Neuronal stem cell (in vitro differentiated cells): ENCODE measurements at places on chromosomes 11 and 22.
A peak's percentile ranks its signal among the peaks of the same experiment; 100 is the strongest.

DNA sequence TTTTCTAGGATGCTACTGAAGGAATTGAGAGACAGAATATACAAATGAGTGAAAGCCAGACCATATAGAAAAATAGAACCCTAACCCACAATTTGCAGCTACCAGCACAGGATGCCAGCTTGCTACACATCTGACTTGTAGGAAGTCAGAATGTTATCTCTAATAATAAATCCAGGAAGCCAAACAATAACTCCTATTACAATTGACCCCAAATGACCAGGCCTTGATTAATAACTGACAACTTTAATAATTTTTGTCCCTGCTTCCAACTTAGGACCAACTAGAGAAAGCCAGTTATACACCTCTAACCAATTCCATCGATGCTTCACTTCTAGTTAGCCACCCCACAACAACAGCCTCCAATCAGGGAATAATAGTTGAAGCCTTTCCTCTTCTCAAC lies 193.4 kb downstream of the CASP12 start:
- no peaks in the 10 kb centered on the region for H3K27me3 ChIP-seq
- no peak overlapping the region for H3K27ac ChIP-seq
- no peak for DNase-seq
- peaks cover 7% of the 10 kb centered on the region for H3K4me1 ChIP-seq
- no peaks in the 10 kb centered on the region for H3K36me3 ChIP-seq
- no peak overlapping the region for H3K4me3 ChIP-seq

GRCh38 chr11:65275906-65276305 lies 14.1 kb downstream of the POLA2 start:
- DNase-seq: no peak
- no peaks in the 10 kb centered on the region for H3K4me1 ChIP-seq
- H3K4me3 ChIP-seq: no peak overlapping the region
- no peaks in the 10 kb centered on the region for H3K27me3 ChIP-seq

GRCh38 chr11:118605116-118605867 lies 2.1 kb upstream of the PHLDB1 start:
- no peak for DNase-seq
- peaks cover 13% of the 10 kb centered on the region for H3K36me3 ChIP-seq
- no peak overlapping the region for H3K4me3 ChIP-seq
- peaks cover 24% of the 10 kb centered on the region for H3K4me1 ChIP-seq

DNA sequence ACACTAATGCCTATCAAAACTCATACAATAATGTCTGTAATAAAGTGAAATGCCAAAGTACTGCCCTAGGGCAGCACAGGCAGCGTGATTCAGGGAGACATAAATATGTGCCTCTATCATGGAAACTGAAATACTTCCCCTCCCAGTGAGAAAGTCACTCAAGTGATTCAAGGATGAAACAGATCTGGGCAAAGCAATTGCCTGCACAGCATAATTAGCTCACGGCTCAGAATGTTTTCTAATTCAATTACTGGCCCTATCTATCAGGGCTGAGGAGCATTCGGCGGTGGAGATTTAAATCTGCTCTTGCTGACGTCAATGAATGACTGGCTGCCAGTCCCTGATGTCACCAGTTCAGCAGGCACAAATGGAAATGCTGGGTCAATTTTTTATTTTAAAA lies 27.7 kb upstream of the PPP2R1B start:
- H3K4me3 ChIP-seq: no peak overlapping the region
- H3K36me3 ChIP-seq: peaks cover 15% of the 10 kb centered on the region
- no peak for DNase-seq

GRCh38 chr22:24542641-24543040 lies 12.3 kb downstream of the GUCD1 start:
- no peak overlapping the region for H3K27ac ChIP-seq
- peaks cover 54% of the 10 kb centered on the region for H3K36me3 ChIP-seq
- DNase-seq: no peak
- no peaks in the 10 kb centered on the region for H3K4me1 ChIP-seq
- no peaks in the 10 kb centered on the region for H3K27me3 ChIP-seq

DNA sequence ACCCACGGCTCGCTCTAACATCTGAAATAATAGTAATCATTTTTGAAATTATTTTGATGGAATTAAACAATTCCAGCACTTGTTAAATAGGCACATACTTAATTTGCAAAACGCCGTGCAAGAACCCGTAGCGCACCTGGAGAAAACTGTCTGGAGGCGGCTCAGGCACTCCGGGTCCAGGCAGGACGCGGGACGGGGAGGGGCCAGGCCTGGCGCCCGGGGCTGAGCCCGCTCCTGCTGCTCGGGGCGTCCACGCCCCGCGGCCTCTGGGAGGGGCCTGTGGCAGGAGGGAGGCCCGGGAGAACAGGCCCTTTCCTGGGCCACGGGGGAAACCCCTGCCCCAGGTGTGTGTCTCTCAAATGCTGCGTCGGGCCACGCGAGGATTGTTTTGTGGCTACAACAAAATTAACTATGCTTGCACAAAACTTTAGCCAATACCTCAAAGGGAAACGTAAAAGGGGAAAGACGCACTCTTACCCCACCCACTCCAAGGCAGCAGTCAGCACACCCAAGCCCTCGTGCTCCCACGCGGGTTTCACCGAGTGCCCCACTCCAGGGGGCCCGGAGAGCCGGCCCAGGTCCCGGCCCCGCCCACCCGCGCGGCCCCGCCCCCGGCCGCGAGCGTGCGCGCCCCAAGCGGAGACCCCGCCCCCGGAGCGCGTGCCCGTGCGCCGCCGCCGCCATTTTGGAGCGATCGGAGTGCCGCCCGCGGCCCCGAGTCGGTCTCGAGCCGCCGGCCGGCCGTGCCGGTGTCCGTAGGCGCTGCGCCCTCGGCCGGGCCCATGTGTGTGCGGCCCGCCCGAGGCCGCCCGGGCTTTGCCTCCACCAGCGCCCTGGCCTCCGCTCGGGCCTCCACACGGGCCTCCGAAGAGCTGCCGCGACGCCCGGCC lies at the start of gene PPP6R2:
Gene PPP6R2 (plus strand): TSS at position 677 of the 890 bp plus-strand sequence. CDS start 50,582 bp downstream, outside the sequence.
- peak within 1 kb of the TSS; percentile 76 for H3K27ac ChIP-seq
- H3K27me3 ChIP-seq: no peaks in the 10 kb centered on the region
- peak; percentile 79 for DNase-seq
- peaks cover 4% of the 10 kb centered on the region for H3K36me3 ChIP-seq

GRCh38 chr22:23530106-23530505 lies 50.0 kb downstream of the IGLL1 start:
- no peak overlapping the region for H3K4me3 ChIP-seq
- DNase-seq: no peak
- H3K27ac ChIP-seq: no peak overlapping the region
- H3K36me3 ChIP-seq: no peaks in the 10 kb centered on the region

GRCh38 chr11:96235751-96236150 lies 107.2 kb downstream of the MAML2 start:
- no peaks in the 10 kb centered on the region for H3K36me3 ChIP-seq
- H3K4me3 ChIP-seq: no peak overlapping the region
- no peak overlapping the region for H3K27ac ChIP-seq
- peaks cover 15% of the 10 kb centered on the region for H3K4me1 ChIP-seq

DNA sequence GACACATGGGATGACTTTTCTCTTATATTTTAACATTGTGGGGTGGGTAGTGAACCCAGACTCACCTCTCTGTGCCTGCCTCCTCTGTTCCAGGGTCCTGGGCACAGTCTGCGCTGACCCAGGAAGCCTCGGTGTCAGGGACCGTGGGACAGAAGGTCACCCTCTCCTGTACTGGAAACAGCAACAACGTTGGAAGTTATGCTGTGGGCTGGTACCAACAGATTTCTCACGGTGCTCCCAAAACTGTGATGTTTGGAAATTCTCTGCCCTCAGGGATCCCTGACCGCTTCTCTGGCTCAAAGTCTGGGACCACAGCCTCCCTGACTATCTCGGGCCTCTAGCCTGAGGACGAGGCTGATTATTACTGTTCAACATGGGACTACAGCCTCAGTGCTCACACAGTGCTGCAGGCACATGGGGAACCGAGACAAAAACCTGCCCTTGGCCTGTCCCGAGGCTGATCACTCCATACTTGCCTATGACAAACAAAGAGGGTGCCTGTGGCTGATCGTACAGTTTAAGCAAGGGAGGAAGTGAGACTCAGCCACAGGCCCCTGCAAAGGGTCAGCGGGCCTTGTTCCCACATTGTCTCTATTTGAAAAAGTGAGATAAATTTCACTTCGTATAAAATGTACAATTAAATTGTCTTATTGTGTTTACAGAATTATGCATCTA lies 43.7 kb upstream of the TOP3B start:
- H3K4me3 ChIP-seq: no peak overlapping the region
- peaks cover 2% of the 10 kb centered on the region for H3K4me1 ChIP-seq
- no peaks in the 10 kb centered on the region for H3K36me3 ChIP-seq
- DNase-seq: no peak
- peaks cover 9% of the 10 kb centered on the region for H3K27me3 ChIP-seq
- H3K27ac ChIP-seq: no peak overlapping the region

DNA sequence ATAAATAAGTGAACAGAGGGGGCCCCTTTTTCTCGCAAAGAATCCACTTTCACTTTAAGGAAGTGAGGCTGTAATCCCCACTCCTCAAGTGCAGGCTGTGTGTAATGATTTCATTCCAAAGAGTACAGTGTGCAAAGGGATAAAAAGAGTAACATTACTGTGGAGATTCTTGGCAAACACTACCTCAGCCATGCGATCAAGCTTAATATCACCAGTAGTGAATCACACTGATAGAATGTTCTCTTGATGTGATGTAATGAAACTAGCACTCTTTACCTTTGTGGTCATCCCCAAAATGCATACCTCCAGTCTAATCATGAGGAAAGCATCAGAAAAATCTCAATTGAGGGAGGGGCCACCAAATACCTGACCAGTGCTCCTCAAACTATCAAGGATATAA lies 246.1 kb upstream of the CHORDC1 start:
- no peaks in the 10 kb centered on the region for H3K36me3 ChIP-seq
- no peak for DNase-seq
- no peaks in the 10 kb centered on the region for H3K4me1 ChIP-seq
- no peak overlapping the region for H3K4me3 ChIP-seq
- H3K27me3 ChIP-seq: no peaks in the 10 kb centered on the region

DNA sequence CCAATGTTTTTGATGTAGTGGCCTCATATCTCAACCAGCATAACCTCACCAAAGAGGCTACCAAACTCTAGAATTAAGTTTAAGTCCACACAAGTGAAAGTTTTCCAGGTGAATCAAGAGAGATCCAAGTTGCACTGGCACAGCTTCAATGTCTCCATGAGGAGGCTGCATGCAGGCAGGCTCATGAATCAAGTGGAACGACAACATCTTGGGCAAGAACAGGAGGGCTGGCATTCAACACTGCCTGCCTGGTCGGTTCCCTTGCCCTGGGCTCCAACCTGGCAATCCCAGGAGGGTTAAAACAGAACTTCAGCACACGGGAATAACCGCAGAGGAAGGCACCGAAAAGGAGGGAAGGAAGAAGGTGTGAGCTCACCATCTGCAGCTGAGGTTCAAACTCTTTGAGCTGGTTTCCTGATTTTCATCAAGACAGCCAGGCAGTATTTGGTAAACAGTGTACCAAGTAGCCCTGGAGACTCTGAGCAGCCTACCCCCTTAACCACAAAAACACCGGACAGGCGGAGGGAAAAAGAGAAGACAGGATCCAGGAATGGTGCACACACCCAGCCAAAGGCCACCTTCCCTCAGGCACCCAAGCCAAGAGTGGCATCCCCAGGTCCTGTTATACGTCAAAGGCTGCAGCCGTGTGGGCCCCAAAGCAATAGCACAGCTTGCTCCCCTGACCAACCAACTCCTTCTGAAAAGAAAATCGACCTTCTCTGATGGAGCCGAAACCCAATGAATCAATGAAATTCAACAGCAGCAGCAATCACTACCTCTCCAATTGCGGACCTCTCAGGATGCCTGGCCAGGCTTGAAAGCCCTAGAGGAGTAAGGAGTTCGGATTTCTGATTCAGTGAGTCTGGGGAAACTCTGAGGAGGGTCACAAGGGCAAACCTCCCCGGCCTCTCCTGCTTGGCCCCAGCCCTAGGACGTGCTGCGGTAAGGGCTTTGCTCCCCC lies 1.3 kb downstream of the PACSIN2 start:
- no peaks in the 10 kb centered on the region for H3K36me3 ChIP-seq
- peaks cover 9% of the 10 kb centered on the region for H3K4me1 ChIP-seq
- peak overlapping the region; percentile 90 for H3K4me3 ChIP-seq
- no peaks in the 10 kb centered on the region for H3K27me3 ChIP-seq
- H3K27ac ChIP-seq: no peak overlapping the region

- no peak overlapping the region for H3K4me3 ChIP-seq
- H3K4me1 ChIP-seq: peaks cover 2% of the 10 kb centered on the region
- no peaks in the 10 kb centered on the region for H3K27me3 ChIP-seq
- no peak overlapping the region for H3K27ac ChIP-seq
- peaks cover 5% of the 10 kb centered on the region for H3K36me3 ChIP-seq
Measured at GRCh38 chr11:28139841-28140415, 31.7 kb downstream of the METTL15 start.

DNA sequence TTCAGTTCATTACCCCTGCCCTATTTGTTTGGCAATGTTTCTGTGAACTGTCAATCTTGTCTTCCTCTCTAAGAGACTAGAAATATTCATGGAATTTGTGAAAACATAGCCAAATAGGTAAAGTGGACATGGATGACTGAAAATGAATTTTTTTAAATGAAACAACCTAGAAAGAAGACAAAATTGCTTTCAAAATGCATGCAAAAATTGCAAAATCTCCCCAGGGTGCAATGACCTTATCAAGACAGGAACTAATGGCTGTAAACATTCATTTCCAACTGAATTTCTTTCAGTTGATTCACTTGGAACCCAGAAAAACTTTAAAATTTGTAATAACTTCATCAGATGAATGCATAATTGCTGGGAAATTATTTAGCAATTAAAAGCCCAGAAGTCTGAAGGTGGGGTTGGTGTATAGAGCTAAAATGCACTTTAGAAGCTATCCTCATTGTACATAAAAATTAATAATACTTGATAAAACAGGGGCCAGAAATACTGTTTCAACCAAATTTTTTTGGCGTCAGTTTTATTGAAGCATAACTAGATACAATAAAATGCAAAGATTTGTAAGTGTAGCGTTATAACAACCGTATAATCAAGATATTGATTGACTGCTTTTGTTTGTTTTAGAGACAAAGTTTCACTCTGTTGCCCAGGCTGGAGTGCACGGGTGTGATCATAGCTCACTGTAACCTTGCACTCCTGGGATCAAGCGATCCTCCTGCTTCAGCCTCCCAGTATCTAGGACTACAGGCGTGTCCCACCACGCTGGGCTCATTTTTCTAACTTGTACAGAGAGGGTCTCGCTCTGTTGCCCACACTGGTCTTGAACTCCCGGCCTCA lies 27.6 kb upstream of the SLC35C1 start:
- H3K27me3 ChIP-seq: no peaks in the 10 kb centered on the region
- no peaks in the 10 kb centered on the region for H3K36me3 ChIP-seq
- H3K4me3 ChIP-seq: peak overlapping the region; percentile 70
- H3K4me1 ChIP-seq: no peaks in the 10 kb centered on the region
- no peak overlapping the region for H3K27ac ChIP-seq

GRCh38 chr11:73389916-73390315 lies 13.7 kb downstream of the RELT start:
- peaks cover 7% of the 10 kb centered on the region for H3K36me3 ChIP-seq
- H3K4me1 ChIP-seq: peaks cover 15% of the 10 kb centered on the region
- no peak overlapping the region for H3K27ac ChIP-seq

- no peak for DNase-seq
- no peak overlapping the region for H3K27ac ChIP-seq
- H3K36me3 ChIP-seq: no peaks in the 10 kb centered on the region
- H3K27me3 ChIP-seq: no peaks in the 10 kb centered on the region
- H3K4me1 ChIP-seq: peaks cover 6% of the 10 kb centered on the region
Measured at GRCh38 chr11:10916665-10917064, 58.8 kb upstream of the ZBED5 start.
